ENCODE measurements at places on chromosomes 2 and 18.

- DNase-seq: no peak
These were observed 105.5 kb upstream of the CCDC68 start for GRCh38 chr18:55064760-55065159.

DNA sequence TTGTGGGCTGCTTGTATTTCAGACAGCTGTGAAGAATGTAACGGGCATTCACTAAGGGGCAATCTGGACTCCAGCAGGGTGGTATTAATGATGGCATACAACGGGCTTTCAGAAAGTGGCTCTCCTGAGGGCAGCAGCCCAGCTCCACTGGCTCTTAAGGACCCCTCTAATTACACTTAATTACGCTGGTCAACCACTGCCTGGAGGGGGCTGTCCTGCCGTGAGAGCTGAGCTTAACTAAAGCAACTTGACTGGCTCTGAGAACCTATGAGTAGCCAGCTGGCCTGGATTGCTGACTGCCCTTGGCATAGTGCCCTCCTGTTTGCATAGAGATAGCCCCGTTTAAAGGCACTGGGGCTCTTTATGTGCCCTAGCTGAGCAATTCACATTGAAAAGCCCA lies 3.8 kb downstream of the LIPG start:
- peak; percentile 17 for DNase-seq

- DNase-seq: no peak
These were observed 189.2 kb downstream of the FAM210A start for GRCh38 chr18:13537022-13537780.

DNA sequence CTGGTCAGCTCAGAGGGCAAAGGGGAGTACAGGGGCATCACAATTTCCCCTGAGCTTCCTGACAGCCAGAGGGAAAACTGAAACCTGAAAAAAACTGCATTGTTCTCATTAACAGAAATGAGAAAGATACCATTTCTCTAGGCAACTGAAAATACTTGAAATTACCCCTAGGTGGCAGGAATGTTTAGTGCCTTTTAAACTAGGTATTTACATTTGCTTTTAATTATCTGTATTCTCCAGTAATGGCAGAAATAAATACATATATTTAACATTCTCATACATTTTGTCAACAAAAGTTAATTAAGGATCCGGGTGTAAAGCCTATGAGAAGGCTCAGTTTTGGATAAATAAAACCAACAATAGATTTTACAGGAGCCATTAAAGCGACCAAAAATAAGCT lies 34.5 kb downstream of the RPL31 start:
- DNase-seq: peak; percentile 55

DNA sequence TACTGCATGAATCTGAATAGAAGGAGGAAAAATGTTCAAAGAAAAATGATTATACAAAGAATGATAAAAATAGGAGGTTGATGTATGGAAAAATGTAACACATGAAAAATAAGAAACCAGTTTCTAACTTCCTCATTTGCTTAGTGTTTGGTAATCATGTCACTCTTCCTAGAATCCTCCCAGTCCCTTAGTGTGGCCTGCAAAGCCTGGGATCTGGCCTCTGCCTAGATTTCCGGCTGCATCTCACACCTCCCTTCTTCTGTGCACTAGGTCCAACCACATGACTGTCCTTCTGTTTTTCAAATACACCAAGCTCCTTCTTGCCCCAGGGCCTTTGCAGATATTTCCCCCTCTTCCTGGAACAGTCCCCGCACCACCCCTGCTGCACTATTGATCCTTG lies 76.8 kb upstream of the RBMS1 start:
- DNase-seq: no peak

DNA sequence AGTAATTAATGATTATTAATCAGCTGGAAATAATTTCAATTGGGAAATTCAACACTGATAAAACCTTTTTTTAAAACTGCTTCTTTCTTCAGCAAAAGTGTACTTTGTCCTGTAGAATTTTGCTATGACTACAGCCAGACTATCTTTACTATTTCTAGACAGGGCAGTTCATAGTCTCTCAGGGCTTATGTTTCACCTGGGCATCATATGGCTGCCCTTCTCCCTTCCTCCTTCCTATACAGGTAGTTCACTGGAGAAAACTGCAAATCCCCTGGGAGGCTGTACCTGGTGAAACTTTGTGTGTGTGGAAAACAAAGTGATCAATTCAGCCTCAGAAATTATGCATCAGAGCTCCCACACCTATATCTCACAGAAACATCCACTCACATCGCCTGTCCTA lies 38.6 kb downstream of the THADA start:
- no peak for DNase-seq

DNA sequence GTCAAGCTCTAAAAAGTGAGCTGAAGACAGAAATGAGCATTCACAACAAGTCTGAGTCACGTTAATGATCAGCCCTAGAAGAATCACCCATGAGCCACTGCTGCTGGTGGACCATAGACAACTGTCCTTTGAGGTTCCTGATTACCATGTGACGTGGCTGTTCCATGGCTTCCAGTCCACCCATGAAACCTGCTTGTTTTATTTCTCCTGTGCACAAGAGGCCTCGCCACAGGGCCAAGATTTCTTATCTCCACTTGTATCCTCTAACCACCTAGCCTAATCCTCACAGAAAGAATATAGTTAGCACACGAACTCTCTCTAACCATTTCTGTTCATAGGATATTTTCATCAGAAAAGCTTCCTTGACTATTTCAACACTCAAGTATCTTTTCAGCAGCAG lies 242.7 kb downstream of the MREG start:
- DNase-seq: no peak

DNA sequence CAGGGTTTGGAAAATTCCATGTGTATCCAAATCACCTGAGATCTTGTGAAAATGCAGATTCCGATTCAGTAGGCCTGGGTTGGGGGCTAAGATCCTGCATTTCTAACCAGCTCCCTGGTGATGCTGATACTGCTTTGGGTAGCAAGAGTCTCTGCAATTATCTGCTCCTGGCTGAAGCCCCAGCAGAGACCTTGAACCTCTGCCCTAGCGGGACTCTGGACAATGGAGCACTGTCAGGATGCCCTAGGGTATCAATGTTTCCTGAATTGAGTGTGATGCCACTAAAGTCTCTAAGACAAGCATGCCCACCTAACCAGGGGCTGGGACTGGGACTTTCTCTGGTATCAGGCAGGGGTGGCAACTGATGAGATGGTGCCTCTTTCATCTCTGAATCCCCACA lies 49.4 kb upstream of the KLHL29 start:
- DNase-seq: no peak

- DNase-seq: peak; percentile 71
These were observed 52.2 kb downstream of the TMX3 start for GRCh38 chr18:68662754-68663153.

- DNase-seq: no peak
These were observed 95.9 kb upstream of the MGAT4A start for GRCh38 chr2:98826856-98827255.

- DNase-seq: peak; percentile 27
These were observed 139.8 kb upstream of the HS6ST1 start for GRCh38 chr2:128458505-128458904.

DNA sequence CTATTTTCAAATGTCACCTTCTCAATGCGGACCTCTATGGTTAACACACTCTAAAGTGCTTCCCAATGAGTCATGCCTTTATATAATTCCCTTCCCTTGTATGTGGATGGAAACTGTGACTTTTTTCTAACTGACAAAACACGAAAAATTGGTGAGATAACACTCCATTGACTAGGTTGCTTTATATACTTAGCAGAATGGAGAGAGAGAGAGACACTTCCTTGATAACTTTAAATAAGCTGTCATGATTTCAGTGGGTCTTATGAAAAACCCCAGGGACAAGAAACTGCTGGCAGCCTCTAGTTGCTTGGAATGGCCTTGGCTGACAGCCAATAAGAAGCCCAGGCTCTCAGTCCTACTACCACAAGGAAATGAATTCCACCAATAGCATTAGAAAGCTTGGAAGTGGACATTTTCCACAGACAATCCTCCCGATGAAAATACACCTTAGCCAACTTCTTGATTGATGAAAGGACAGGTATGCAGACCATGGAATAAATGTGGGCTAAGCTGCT lies 322.2 kb downstream of the ZNF804A start:
- no peak for DNase-seq

GRCh38 chr2:136093583-136093982 lies 24.4 kb downstream of the CXCR4 start:
- no peak for DNase-seq

GRCh38 chr18:74499633-74500032 lies 3.5 kb downstream of the CNDP2 start:
- peak; percentile 77 for DNase-seq

DNA sequence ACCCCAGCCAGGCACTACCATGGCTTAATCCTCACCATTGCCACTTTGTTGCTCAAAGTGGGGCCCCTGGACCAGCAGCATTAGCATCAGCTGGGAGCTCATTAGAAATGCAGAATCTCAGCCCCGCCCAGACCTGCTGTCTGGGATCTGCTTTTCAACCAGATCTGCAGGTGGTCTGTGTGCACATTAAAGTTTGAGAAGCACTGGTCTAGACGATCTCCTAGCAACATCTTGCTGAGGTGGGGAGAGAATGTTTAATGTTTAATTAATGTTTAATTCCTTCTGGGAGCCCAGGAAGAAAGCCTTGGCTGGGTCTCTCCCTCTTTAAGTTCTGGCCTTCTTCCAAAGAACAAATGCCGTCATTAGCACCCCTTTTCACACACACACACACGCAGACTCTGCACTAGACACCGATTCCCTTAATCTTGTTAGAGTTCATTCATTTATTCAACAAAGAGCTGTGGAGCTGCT lies 53.7 kb downstream of the EDAR start:
- no peak for DNase-seq

DNA sequence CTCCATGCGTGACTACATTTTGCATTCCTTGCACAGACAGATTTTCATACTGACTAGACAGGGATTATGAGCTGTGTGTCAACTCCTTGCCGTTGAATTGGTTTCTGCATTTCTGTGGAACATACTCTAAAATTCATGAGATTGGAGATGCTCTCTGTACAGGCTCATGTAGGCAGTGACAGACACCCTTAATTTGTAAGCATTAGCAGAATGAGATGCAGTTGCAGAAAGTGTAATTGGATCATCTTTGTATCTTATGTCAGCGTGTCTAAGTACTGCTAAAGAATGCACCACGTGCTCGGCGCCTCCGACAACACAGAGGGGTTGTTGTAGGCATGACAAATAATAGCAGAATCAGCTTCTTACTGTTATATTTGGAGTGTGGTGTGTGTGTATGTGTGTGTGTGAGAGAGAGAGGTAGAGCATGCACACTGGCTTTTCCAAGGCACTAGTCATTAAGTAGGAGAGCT lies 212.4 kb downstream of the CMPK2 start:
- no peak for DNase-seq

- peak; percentile 51 for DNase-seq
These were observed 207.4 kb downstream of the ARL6IP6 start for GRCh38 chr2:152925547-152926448.

DNA sequence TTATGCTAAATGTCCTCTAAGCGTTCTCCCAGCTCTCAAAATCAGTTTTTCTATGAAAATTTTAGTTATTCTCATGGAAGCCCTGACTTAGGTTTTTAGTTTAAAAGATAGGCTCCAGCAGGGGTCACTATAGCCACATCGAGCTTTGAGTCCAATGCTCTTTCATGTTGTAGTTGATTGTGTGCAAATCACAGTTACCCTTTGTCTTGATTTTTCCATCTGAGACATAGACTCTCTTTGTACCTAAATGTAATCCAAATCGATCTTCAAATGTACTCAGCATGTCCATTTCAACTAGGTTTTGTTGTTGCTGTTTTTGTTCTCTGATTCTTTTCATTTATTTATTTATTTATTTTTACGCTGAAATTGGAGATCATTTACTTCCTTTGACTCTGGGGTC lies 26.4 kb upstream of the MSTN start:
- peak; percentile 70 for DNase-seq

DNA sequence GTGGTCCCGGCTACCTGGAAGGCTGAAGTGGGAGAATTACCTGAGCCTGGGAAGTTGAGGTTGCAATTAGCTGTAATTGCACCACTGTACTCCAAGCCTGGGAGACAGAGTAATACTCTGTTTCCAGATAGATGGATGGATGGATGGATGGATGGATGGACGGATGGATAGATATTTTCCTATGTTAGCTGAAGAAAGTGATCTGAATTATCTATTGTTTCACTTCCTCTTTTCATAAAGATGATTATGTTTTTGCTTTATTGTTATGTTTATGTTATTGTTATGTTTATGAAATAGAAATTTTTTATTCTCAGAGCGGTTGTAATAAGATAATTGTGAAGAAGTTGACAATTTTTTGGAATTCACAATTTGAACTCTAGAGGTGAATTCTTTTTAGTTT lies 33.3 kb upstream of the TTC27 start:
- DNase-seq: no peak

- DNase-seq: no peak
These were observed 34.9 kb upstream of the HPCAL1 start for GRCh38 chr2:10267551-10268465.

DNA sequence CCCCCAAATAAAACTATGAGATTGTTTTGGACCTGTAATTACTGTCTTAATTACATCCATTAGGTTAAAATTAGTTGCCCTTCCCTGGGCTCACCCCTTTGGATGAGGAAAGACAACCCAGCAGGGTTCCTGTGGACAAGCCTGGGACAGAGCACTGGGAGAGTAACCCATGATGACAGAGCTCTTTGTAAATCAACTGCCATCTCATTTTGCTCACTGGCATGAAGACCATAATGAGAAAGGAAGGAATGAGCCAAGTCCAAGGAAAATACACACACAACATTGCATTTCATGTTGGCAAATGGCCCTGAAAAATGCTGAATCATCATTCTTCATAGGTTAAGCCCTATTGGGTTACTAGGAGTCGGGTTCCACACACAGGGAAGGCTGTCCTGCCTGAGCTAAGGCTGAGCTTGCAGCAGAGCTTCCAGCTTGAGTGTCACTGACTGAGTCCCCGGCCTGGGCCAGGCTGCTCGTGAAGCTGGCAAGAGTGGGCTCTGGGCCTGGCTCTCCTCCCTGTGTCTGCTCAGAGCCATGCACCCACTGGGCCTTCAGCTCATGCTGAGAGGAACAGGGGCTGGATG lies 94.1 kb upstream of the ACAA2 start:
- peak; percentile 5 for DNase-seq

GRCh38 chr2:127103243-127104165 lies 3.5 kb downstream of the BIN1 start:
- no peak for DNase-seq

DNA sequence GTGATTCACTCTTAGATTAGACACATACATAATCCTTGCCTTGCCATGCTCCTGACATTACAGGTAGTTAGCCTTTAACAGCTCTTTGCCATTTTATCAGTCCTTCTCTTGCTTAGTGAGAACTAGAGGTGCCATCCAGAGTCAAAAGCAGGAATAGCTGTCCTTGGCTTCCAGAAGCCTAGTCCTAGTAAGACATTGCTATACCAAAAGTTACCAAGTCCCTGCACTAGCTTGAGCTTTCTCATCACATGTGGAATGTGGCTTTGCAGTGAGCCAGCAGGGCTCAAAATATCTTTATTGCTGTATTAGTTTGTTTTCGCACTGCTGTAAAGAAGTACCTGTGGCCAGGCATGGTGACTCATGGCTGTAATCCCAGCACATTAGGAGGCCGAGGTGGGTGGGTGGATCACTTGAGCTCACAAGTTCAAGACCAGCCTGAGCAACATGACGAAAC lies 104.7 kb upstream of the NOSTRIN start:
- DNase-seq: peak; percentile 26

Measured in EH (cell line).